ENCODE measurements at places on chromosomes 1 and 21.

DNA sequence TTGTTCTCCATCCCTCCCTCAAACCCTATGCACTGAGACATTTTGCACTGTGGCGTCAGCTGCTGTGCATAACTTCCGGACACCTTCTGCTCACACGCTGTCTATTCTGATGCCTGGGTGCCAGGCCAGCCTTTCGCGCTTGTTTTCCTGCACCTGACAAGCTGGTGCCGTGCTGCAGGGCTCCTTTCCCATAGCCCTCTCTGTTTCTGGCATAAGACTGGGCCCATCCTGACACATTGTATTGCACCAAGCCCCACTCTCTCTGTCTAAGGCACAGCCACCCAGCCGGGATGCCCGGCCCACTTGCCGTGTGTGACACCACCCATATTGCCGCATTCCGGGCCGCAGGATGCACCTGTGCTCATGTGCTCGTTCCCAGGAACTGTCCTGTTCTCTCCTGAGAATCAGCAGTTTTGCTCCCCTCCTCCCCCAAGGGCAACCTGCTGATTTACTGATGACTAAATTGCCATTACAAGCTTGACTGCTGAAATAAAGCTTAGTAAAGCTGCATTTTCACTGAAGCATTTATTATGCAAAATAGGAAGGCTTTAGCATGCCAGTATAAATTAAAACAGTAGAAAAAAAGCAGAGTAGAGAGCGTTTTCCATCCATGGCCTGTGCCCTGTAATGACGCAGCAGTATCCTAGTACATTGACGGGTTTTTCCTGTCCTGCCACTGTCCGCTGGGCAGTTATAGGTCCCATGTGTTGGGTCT is 88.0 kb downstream of the CD247 start:
- DNase-seq, result no peak

DNA sequence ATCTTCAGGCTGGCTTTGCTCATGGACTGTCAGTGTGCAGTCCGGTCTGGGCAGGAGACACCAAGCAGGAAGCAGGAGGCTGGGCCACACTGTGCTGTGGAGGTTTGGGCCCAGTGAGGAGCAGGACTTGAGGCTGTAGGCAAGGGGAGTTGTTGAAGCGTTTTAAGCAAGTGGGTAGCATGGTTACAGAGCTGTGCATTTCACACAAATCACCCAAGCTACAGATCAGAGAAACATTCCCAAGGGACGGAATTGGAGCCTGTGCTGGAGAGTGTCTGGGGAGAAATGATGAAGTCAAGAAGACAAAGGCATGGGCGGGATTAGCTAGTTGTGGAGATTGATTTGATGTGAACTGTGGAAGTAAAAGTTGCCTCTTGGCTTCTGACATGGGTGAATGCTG is 60.9 kb downstream of the KIF21B start:
- DNase-seq, result no peak

DNA sequence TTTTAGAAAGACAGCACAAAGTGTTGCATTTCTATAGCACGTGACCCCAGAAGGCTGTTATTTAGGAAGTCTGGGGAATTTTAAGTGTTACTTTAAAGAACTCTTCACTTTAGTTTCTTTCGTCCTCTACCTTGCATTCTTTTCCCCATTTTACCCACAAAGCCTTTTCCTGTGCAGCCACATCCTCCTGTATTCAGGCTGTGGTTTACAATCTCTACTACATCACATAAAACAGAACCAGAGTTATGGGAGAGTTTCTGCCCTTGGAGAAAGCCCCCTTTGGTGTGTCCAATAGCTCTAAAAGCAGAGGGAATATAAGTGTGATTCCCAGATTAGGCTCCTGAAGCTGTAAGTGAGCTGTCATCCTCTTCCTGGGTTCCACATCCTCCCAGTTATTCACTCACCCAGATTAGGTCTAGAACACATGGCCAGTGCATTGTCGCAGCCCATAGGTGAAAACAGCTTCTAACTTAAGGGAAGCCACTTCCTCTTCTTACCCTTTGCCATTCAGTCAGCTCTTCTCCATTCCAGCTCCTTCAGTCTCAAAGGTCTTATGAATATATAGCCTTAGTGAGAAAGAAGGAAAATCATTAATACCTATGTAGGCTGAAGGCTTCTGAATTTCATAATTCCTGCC is 171.1 kb downstream of the PIGK start:
- no peak for DNase-seq

GRCh38 chr1:72690871-72691270 is 408.5 kb upstream of the NEGR1 start:
- DNase-seq, result no peak

DNA sequence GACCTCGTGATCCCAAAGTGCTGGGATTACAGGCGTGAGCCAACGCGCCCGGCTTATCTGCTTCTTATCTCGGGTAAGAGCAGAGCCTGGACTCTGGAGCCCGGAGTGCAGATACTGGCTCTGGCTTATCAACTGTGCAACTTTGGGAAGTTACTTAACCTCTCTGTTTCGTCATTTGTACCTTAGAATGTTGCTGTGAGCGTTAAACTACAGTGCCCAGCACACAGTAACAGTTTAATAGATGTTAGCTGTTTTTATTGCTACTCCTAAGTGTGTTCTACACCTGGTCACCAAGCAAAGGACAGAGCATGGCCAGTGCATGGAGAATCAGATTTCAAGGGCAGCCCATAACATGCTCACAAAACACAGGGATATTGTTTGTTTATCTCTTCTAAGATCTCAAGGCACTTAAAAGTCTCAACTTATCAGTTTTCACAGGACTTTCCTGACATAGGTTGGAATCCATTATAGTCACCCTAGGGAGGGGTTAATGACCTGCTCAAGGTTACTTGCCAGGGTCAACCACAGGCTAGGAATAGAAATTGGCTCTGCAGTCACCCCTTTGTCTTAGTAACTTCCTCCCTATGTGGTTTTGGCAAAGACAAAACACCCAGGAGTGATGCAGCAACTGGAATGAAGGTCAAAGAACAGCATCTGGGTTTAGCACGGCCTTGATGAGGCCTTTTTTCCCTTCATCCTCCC is 22.5 kb upstream of the SRP9 start:
- DNase-seq, result peak; percentile 96

DNA sequence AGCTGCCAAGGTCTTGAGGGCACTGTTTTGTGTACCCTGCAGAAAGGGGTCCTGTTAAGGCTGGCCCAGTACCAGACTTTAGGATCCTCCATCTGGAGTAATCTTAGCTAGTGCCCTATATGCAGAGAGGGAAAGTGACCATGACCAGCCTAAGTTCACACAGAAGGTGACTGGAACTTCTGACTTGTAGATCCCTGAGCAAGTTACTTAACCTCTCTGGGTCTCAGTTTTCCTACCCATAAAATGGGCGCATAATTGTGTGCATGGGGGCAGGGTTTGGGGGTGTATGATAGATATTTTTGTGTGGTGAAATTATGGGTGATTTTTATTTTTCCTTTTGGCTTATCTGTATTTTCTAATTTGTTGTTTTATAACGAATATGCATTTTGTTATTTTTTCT is 3.3 kb upstream of the SHISAL2A start:
- DNase-seq, result no peak

All from M059J (cell line).